ENCODE measurements at places on chromosomes 11 and 22.

GRCh38 chr22:44648085-44648820, 53.8 kb upstream of the PRR5 start:
- no peak for DNase-seq

- DNase-seq: no peak
Measured at GRCh38 chr11:41947392-41947791, 487.9 kb upstream of the LRRC4C start.

GRCh38 chr22:30212996-30213441, 33.5 kb downstream of the LIF start:
- DNase-seq: no peak

GRCh38 chr11:43440486-43440885, 81.8 kb downstream of the TTC17 start:
- DNase-seq: no peak

DNA sequence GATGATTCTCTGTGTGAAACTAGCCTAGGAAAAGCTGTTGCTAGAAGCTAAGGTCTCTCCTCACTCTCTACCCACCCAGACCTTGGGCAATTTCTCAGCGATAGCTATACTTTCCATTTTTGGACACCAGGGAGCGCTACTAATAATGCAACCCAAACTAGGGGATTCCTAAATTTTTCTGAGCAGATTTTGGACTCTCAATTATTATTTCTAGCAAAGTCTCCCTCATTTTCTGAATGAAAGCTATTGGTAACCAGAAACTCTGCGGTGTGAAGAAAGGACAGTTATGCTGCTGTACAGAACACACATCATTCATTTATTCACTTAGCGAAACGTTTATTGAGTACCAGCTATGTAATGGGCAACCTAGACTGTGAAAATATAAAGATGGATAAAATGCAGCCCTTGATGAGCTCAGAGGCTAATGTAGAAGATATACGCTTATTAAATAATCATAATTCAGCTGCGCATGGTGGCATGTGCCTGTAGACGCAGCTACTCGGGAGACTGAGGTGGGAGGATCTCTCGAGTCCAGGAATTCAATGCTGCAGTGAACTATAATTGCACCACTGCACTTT, 6.1 kb upstream of the STIM1 start:
- peak; percentile 62 for DNase-seq

DNA sequence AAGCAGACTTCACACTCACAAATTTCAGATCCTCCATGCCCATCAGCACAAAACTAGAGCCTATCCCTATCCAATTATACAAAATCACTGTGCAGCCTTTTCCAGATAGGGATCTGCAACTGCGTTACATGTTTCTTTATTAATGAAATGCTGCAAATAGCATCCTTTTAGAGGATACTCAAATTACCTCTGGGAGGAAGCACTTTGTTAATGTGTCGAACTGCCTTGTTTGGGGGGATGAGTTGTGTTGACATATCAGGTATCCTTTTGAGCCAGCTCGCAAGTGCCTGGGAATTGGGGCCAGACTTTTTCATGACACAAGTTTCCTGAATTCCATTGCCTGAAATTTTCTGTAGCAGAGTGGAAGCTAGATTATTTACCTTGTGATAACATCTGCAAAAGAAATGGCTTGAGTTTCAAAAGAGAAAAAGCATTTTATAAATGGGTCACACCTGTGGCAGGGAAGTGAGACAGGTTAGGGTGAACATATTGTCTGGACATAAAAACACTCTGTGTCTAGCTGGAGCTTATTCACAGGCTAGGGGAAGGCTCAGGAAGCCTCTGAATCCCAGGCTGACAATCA, 299.1 kb upstream of the MTNR1B start:
- DNase-seq: no peak

- DNase-seq: no peak
Measured at GRCh38 chr11:79439410-79439885, 1.4 kb downstream of the TENM4 start.

- no peak for DNase-seq
Measured at GRCh38 chr22:25908755-25909154, 166.8 kb downstream of the MYO18B start.

GRCh38 chr11:114058026-114058706, 1.3 kb upstream of the ZBTB16 start:
- no peak for DNase-seq

DNA sequence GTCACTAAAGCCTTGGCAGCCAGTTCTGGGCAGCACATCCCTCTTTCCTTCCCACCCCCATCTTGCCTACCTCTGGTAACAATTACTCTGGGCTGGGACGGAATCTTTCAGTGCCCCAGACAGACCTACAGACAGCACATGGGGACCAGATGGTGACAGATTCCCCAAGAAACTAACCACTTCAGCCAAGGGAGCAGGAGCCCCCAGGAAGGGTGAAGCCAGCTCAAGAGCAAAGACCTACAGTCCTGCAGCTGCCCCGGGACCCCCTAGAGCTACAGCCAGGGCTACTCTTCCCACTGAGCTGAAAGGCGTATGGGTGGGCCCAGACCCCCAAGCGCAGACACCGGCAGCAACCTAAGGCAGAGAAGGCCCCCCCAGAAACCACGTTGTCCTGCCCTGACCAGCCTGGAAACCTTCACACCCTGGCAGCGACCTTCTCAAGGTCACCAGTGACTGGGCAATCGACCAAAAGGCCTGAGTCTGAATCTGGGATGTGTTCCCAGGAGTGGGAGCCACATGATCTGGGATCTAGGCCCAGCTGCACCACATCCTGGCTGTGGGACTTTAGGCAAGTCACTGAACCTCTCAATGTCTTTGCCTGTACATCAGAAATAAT, 65.8 kb downstream of the LRRC32 start:
- DNase-seq: no peak

- DNase-seq: no peak
Measured at GRCh38 chr11:37100008-37100407, 502.0 kb upstream of the RAG2 start.

DNA sequence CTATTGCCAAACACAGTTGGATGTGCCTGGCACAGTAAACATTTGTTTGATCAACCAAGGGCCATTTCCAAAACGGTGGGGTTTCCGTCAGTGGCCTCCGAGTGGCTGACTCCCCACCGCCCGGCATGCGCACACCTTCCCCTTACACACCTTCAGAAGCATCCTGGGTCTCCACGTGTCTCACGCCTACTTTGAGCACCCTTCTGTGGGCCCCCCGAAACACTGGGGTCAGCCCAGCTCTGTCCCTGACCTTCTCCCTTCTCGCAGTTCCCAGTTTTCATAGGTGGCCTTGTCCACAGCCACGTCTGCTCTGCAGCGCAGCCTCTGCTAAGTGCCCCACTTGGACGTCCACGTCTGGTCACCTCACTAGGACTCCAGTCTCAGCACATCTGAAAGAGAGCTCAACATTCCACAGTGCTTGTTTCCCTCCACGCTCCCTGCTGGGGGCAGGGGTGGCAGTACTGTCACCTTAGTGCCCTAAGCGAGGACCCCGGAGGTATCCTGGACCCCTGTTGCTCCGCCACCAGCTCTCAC, 13.2 kb upstream of the SHANK2 start:
- DNase-seq: no peak

DNA sequence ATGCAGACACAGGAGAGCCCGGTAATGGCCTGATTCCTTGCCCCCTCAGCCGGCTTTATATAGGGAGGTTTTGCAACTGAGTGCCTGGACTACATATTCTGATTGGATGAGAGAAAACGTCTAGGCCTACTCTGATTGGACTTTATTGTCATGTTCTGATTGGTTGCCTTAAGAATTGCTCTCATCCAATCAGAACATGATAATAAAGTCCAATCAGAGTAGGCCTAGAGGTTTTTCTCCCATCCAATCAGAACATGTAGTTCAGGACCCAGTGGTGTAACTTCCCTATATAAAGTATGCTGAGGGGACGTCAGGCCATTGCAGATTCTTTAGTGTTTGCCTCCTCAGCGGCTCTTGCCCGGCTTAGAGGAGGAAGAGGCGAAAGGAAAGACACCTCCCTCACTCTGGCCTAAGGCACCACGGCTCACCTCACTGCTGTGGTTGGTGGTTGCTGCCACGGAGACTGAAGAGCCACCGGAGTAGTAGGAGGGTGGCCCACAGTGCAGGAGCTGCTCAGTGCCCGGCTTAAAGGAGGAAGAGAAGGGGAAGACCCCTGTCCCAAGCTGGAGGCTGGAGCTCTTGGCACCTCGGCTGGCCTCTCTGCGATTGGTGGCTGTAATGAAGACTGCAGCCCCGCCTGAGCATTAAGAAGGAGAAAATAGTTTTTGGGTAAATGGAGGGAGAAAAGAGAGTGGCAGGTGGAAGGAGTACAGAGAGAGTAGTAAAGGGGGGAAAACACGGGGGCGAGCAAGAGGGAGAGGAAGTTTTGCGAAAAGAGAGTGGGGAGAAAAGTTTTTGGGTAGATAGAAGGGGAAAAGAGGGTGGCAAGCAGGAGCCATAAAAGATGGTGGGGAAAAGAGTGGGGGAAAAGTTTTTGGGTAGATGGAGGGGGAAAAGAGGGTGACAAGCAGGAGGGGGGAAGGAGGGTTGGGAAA, 116.7 kb upstream of the SERPIND1 start:
- no peak for DNase-seq

GRCh38 chr11:69821511-69822040, 2.4 kb upstream of the FGF3 start:
- no peak for DNase-seq

DNA sequence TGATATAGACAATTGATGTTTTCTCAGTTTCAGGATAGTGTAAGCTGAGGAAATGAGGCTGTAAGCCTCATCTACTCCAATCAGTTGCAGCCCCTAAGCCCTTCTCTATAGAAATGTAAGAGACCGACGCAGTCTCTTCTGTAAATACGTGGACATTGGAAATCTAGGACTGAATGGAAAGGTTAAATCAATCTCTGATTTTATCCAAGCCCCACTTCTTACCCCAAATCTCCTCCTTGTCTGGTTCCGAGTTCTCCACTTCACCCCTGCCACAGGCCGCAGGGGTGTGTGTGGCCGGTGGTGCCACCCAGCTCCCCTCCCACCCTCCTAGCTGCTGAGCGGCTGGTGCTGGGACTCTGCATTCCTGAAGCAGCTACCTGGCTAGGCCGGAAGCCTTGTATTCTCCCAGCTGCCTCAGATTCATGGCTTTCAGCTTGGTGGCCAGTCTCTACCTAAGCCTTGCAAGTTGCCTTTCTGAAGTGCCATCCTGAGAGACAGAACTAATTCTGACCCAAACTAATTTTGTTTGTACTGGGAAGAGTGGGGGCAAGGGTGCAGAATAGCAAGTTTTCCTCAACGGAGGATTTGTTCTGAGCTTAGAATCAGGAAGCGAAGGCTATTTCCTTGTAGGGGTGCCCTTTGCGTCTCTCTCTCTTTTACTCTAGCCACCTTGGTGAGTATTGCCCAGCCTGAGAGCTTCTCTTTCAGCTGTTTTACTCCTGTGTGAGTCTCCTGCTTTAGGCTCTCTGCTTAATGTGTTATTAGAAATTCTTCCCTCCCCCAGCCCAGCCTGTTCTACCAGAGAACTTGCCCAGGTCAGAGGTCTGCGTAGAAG, 749 bp downstream of the VWA5A start:
- no peak for DNase-seq

GRCh38 chr11:63536669-63537292, at the start of gene PLAAT4:
TSS of gene PLAAT4 (plus strand) at chr11:63536808. CDS start at chr11:63536869, 61 bp downstream.
- DNase-seq: no peak

- DNase-seq: no peak
Measured at GRCh38 chr22:36244522-36245391, 5.4 kb upstream of the APOL2 start.

- DNase-seq: peak; percentile 46
Measured at GRCh38 chr22:39240831-39241793, 3.7 kb downstream of the PDGFB start.

DNA sequence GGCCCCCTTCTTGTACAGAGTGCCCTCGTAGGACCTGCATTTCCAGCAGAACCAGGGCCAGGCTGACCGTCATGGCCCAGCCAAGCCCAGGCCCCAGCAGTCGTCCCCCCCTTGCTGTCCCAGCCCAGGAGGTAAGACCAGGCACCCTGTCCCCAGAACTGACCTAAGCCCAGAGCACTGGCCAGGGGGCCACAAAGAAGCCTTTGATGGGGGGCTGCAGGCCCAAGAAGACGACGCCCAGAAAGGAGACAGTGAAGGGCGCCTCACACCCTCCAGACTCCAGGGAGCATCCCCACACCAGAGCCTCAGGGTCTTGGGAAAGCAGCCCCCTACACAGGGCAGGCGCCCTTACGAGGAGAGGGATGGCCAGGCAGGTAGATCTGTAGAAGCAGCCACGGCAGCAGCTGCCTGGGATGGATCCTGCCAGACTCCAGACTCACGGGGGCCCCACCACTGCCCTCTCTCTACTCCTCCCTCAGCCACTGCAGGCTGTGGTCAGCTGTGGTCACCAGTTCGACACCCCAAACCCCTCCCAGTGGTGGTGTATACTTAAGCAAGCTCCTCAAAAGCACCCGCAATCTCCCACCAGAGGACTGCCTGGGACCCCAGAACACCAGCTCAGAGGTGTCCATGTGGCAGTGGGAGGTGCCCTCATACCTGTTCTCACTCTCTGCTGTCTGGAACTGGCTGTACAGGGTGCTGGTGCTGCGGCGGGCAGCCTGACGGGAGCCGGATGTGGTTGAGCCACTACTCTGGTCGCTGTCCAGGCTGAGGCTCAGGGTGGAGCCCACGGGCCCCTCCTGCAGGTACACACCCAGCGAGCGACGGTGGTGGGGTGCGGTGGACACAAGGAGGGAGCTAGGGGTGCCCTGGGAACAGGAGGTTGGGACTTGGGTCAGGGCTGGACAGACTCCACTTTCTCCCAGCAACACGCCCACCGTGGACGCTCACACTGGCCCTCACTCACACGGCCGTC, 27.0 kb downstream of the SBF1 start:
- DNase-seq: no peak

DNA sequence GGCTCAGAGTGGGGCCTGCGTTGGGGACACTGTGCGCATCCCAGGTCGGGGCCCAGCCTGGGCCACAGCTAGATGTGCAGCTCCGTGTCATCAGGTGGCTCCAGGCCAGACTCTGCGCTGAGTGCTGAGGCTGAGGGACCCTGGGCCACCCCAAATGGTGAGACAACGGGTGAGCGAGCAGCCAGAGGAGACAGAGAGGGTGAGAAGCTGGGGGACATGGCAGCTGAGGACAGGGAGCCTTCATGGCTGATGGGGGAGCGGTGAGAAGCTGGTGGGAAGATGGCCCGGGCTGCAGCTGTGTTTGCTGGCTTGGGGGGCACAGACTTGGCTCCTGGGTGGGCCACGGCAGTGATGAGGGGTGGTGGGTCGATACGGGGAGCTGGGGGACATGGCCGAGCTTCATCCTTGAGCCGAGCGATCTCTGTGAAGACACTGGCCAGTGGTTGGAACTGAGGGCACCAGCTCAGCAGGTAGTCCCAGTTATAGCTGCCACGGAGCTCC, 2.5 kb upstream of the TPP1 start:
- DNase-seq: no peak

DNA sequence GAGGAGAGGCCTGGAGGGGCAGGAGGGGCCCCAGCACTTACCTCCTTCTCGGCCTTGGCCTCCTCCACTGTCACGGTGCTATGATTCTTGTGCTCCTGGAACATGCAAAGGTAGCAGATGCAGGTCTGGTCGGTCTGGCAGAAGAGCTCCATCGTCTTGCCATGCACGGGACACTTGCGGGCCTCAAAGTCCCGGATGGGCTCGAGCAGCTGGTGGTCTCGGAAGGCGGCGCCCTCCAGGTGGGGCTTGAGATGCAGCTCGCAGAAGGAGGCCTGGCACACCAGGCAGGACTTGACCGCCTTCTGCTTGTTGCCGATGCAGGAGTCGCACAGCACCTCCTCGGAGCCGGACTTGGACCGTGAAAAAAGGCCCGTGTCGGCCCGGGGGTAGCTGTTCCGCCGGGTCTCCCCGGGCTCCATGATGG, 714 bp downstream of the TRIM29 start:
- no peak for DNase-seq

- no peak for DNase-seq
Measured at GRCh38 chr11:34209809-34210208, 104.4 kb downstream of the NAT10 start.

GRCh38 chr22:29348956-29349355, 33.5 kb upstream of the RASL10A start:
- no peak for DNase-seq

GRCh38 chr22:29260601-29261315, 7.0 kb downstream of the RHBDD3 start:
- no peak for DNase-seq
